GM03348 (cell line): ENCODE measurements at places on chromosomes 6 and 20.

DNA sequence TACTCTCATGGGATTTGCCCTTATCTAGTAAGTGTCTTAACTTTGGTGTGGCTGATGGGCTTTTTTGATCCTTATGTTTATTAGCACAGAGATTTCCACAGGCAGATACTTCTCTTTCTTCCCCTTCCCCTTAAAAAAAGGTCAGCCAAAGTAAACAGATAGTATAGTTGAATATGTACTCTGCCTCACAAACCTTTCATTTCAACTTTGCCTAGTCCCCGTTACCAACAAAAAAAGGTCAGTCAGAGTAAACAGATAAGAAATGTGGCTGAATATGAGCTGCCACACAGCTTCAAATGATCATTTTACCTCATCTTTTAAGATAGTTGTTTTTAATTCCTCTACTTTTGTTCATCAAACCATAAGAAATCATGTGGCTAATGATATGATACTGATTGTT lies 34.1 kb upstream of the SLC35D3 start:
- no peak for DNase-seq

DNA sequence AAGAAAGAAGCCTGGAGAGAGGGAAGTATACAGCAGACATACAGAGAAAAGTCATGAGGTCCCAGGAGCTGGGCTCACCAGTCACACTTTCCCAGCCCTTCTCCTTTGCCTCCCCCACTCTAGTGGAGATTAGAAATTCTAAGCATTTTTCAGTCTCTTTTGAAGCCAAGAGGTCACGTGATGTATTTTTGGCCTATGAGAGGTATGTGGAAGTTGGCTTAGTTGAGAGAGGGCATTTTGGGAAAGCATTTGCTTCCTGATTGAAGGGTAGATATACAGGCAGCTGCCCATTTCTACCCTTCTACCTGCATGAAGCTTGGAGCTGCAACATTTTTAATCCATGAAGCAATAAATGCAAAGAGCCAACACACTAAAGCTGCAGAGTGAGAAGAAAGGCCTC lies 106.0 kb upstream of the TNFAIP3 start:
- no peak for DNase-seq

- DNase-seq = peak; percentile 16
Observed at GRCh38 chr20:46835418-46835817, 59.2 kb upstream of the EYA2 start.

DNA sequence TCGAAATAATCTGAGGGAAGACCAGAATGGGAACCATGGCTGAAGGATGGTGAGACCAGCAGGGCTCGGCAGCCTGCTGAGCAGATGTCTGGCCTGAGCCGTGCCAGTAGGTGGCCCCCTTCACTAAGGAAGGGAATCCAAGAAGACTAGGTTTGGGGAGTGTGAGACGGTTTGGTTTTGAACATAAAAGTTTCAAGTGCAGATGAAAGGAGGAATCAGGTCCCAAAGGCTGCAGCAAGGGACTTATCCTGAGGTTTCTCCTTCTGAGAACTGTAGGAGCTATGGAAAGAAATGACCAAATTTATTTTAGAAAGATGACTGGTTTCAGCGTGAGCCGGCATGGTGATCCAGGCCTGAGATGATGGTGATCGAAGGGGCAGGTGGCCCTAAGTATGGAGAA lies 4.6 kb upstream of the OSER1 start:
- DNase-seq = peak; percentile 75

- DNase-seq = no peak
Observed at GRCh38 chr6:17700421-17701416, 6.0 kb downstream of the NUP153 start.

DNA sequence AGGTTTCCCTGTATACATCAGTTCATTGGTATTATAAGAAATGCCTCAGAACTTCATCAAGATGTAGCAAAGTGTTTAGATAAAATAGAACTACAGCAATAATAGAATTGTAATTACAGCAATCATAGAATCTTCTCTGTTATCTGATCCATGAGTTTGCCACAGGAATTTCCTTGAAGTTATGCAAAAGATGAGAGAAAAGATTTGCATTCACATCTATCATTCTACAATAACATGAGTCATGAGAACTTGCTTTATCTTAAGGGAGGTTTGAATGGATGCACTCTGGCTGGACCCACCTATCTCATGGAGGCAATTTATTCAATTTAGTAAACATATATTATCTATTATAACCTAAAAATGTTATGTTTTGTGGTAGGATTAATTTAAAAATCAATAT lies 329.8 kb upstream of the EPHA7 start:
- no peak for DNase-seq

DNA sequence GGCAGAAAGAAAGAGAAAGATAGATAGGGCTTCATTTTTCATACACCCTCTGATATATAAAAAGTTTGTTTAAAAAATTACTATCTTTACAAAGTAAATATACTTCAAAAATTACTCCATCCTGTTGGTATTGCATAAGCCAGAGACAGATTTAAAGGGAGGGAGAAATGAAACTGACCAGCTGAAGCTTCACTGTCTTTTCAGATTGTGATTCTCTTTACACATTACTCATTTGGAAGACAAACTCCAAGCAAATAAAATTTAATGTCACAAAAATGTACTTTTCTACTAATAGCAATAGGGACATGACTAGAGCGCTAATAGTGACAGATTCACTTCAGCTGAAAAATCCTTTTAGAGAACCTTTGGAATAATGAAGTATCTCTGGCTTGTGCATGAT lies 38.6 kb upstream of the MARCKS start:
- peak; percentile 45 for DNase-seq
